Kasumi-1 (cell line): ENCODE measurements at places on chromosomes 1 and 21.
A peak's percentile ranks its signal among the peaks of the same experiment; 100 is the strongest.

GRCh38 chr1:25537153-25537831, 6.1 kb upstream of the LDLRAP1 start:
- DNase-seq: no peak

DNA sequence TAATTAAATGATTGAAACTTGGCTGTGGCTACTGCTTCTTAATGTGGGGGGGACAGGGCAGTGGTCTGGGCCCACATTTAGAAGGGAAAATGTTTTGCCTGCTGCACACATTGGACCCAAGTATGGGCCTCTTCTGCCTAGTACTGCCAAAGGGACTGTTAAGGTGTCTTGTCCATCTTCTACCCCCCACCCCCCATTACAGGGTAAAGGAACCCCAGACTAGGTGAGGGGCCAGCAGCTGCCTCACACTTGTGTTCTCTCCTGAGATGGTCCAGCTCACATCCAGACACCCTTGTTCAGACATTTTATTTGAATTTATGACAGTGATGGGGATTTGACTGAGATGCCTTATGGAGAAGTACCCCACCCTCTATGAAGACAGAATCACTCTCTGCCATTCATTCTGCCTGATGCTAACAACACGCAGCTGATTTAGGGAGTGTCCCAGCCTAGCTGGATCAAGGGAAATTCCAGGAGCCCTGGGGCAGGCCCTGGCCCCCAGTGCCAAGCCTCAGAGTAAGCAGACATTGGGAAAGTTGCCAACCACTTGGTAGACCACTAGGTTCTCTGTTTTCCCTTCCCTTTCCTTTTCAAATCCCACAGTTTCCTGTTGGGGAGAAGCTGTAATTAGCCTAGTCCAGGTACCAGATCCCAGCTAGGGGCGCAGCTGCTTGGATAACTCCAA, 42.1 kb downstream of the YARS1 start:
- no peak for DNase-seq

DNA sequence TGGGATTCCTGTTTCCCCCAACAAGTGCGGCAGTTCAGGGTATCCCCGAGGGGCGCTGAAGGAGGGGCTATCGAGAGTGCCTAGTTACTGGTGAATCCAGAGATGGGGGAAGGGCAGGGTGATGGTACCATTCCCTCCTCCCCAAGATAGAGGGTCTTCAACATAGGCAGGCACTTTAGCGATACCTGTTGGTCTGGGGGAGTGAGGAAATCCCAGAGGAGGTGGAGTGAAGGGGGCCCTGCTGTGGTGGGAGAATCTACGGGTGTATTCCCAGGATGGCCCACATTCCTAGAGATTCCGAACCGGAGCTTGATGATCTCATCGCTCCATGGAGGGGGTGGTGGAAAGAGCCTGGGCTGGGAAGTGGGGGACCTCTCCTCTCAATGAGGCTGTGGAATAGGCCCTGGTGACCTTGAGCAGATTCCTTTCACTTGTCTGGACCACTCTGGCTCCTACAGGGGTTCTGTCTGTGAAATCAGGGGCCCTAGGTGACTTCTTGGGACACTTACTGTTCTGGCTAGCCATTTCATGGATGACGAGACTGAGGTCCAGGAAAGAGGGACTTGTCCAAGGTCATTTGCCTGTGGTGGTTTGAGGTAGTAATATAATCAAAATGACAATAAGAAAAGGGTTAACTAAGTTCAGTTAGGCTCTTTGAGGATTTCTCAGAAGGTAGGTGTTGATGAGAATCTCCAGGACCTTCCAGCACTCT, 52.7 kb upstream of the SYNC start:
- no peak for DNase-seq

GRCh38 chr21:15283789-15284188, 219.0 kb upstream of the NRIP1 start:
- no peak for DNase-seq

DNA sequence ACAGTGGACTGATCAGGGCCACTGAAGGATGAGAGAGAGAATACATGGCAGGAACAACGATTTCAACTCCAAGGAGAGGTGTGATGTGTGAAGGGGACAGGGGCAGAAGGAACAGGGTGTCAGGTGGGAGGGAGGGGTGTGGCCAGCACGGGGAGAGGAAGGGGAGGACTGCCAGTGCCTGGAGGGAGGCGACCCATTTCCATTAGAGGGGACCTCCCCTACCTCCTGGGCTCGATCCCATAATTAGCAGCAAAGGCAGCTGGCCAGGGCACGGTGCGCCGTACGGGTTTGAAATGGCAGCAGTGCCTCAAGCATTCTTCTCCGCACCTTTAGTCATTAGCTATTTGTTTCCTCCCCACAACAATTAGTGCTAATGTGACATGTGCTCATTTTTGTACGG, 22.7 kb downstream of the CRYAA start:
- no peak for DNase-seq

- DNase-seq: no peak
Measured at GRCh38 chr1:19529664-19530063, 44.3 kb upstream of the CAPZB start.

- no peak for DNase-seq
Measured at GRCh38 chr1:18417316-18418269, 63.1 kb upstream of the KLHDC7A start.

DNA sequence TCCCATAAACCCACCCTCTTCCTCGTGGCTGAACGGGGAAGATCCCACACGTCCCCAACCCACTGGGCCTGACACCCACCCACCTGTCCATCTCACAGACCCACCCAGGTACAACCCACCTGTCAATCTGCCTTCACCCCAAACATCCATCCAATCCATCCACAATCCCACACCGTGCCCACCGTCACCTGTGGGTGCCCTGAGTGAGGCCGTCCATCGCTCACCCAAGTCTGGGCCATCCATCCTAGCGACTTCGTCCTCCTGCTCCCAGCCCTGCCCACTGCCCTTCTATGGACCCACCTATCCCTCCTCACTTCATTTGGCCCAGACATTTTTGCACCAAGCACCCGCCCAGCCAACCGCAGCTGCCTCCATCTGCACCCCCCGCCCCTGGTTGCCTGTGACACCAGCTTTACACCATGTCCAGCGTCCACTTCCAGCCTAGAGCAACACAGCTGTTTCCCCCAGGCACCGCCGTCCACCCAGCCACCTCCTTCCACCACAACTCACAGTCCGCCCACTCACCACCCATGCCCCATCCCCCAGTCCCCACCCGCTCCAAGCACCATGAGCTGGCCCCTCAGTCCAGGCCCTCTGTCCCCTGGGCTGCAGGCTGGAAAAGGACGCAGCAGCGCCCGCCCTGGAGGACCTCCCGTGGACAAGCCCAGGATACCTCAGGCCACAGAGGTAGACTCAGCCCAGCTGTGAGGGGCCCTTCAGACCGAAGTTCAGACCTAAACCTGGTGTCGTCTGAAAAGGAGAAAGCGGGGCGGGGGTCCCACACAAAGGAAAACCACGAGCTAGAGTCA, 7.7 kb downstream of the TTLL10 start:
- DNase-seq: no peak

DNA sequence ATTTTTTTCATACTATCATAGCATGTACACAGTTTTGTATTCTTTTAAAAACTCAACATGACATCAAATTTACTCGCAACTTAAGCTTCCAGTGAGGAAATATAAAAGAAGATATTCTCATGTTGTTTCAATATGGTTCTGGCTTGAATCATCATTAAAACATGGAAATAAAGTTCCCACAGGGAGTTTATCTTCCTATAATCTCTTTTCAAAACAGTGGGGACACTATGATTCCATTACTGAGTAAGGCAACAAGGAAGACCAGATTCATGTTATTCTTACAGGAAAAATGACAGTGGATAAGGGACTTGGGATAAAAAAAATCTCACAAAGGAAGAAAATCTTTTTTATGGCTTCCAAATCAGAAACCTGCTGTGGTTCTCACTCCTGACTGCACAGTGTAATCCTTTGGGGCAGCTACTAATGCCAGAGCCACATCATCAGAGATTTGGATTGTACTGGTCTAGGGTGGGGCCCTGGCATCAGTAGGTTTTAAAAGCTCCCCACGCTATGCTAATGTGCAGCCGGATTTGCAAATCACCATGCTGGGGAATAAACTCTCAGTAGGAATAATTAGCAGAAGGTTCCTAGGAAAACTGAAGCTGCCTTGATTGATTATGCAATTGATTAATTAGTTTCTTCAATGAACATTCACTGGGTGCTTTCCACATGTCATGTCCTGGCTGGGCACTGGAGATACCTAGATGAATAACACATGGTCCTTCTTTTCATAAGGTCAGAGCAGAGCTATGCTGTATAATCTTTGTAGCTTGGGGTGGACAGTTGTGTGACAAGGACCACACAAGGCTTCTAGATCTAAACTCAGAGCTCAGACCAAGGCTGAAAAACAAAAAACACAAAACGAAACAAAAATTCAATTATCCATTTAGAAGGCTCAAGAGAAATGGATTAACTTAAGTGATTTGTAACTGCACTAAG, 71.1 kb upstream of the C8B start:
- no peak for DNase-seq

DNA sequence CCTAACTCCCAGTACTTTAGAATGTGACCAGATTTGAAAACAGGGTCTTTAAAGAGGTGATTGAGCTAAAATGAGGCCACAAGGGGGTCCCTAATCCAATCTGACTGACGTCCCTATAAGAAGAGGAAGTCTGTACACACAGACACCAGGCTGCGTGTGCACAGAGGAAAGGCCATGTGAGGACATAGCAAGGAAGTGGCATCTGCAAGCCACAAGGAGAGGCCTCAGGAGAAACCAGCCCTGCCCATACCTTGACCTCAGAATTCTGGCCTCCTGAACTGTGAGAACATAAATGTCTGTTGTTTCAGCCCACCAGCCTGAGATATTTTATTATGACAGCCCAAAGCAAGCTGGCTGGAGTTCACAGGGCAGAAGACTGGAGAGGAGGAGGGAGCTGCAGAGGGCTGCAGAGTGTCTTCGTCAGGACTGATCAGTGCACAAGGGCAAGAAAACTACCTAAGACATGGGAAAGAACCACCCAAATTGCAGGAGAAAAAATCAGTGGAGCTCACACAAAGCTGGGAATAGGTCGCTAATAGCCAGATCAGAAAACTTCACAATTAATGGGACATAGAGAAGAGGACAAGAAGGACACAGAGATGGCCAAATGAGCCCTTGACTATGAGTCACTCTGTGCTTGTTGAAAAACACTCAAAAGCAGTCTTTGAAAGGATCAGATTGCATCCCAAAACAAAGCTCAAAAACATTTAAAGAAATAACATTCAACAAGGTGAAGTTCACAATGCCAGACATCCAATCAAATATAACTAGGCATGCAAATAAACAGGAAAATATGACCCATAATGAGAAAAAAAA, 14.1 kb upstream of the WNT9A start:
- peak; percentile 74 for DNase-seq

DNA sequence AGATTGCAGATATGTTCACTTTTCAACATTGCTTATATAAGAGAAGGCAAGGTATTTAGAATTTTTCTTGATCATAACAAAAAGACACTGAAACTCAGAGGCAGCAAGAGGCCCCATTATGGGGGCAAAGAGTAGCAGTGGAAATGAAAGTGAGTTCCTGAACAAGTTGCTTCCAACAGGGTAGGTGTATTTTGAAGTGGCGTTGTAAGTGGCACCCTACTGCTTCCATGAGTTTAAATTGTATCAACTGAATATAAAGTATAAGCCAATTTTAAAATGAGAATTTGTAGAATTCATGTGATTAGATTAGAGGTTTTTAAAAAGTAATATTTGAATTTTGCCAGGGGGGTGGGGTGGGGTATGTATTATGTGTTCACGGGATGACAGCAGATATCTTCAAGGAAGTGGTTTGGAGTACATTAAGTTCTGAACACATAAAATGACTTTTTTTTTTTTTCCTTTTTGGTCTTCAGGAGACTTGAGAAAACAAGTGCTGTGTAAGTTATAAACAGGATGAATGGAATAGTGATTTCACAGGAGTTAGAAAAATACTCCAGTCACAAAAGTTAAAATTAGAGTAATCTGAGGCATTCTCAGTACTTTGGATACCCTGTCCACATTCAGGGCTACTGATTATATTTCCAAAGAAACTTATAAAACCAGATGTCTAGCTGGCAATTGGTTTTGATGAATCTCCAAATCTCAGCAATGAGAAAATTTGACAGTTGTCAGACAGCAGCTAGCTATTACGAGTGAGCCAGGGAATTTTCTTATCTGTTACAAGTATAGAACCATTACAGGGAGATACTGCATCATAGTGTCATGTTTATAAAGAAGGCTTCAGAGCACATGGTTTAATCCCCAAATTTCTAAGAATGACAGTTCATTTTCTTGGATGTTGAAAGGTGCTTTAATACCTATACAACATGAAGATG, 182.0 kb downstream of the ST6GALNAC3 start:
- DNase-seq: no peak

- DNase-seq: no peak
Measured at GRCh38 chr21:46550116-46550941, 54.6 kb downstream of the S100B start.

DNA sequence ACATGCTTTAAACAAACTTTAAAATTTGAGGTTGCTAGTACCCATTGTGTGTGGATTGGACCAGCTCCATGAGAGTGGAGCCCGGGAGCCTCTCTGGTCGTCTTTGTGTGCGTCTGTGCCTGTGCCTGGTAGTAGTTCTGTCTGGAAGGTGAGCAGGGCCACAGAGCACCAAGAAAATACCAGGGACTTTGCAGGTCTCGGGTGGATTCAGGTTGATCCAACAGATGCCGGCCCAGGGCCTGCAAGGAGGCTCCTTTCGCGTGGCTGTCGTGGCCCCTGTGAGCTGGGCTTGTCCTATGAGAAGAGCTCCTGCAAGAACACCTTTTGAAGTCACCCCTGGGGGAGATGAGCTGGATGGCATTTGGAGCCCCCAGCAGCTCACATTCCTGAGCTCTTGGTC, 28.3 kb downstream of the COL18A1 start:
- no peak for DNase-seq

DNA sequence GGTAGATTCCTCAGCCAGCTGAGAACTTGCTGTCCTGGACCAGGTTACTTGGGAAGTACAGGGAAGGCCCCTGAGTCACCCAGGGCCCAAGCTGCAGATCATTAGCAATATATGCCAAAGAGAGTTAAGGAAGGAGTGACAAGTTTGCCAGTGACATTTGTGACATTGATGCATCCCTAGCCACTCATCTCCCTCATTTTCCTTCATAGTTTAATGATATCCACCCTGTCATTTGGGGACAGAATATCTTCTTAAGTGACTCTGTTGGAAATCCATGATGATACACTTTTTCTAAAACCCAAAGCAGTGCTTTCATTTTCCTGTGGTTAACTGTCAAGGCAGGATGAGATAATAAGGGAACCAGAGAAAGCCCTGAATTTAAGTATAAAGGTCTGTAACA, 3.2 kb downstream of the TNN start:
- DNase-seq: no peak

DNA sequence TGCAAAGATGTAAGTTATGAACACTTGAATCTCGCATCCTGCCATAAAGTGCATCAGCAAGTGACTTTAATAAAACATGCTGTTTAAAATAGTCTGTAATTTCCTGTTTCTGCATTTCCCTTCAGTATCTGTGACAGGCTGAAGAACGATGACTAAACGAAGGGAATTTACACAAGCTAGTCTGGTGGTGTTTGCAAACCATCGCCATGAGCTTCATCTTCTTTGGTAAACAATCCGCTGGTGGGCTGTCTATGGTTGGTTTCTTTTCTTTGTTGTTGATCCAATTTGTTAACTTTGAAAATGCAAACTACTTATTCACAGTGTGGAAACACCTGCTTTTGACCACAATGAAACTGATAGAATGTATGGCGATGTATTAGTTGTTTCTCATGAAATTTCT, 13.9 kb downstream of the SERTAD4 start:
- DNase-seq: no peak
